ENCODE measurements at places on chromosomes 7 and 10.

DNA sequence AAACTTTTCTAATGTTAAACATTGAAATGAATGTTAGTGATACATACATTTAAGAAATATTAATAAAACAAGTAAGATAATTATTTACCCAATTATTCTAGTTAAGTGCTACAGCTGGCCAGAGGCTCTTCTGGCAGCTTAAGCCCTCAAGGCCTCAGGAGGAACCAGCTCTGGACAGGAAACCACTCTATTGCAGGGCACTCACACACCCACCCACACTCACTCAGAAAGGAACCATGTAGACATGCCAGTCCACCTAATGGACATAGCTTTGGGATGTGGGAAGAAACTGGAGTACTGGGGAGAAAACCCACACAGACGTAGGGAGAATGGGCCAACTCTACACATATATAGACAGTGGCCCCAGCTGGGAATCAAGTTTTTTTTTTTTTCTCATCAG lies 28.2 kb downstream of the UMAD1 start:
- no peak for DNase-seq

- no peak for DNase-seq
These were observed 219.9 kb upstream of the KMT2E start for GRCh38 chr7:104794154-104794553.

- no peak for DNase-seq
These were observed 73.5 kb downstream of the TBXAS1 start for GRCh38 chr7:139902436-139903102.

GRCh38 chr10:117364110-117364960 lies 10.9 kb downstream of the PDZD8 start:
- DNase-seq: no peak

DNA sequence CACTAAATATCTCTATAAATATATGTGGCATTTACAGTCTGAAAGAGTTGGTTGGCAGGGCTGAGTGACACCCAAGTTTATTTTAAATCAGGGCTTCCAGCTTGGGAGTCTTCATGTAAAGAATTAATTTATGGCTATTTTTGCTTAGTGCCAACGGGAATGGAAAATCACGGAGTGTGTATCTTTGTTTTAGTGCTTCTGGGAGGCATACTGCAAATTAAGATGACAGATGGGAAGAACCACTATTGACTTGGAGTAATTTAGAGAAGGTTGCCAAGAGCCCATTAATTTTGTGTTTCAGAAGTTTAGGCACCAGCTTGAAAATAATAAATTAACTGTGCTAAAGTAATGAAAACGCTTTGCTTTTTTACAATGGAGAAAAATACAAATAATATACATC lies 135.2 kb downstream of the GPR37 start:
- DNase-seq: no peak

DNA sequence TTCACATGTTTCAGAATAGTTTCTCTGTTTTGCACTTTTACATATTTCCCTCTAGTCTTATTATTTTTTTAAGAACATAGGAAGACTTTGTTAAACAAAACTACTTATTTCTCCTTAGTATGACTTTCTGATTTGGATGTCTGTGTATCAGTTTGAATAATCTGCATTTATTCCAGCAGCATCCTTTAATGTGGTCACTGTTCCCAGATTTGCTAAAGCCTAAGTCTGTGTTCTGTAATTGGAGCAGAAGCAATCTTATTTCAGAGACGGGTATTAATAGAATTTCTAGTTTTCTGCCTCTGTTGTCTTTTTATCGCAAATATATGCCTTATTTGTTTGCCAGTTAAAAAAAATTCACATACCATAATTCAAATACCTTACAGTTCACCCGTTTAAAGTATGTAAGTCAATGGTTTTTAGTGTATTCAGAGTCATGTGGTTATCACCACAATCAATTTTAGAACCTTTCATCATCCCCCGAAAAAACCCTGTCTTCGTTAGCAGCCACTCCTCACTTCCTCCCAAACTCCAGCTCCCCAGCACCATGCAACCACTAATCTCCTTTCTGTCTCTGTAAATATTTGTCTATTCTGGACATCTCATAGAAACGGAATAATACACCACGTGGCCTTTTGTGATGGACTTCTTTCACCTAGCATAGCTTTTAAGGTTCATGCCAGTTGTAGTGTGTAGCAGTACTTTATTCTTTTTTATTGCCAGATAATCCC lies 58.7 kb downstream of the INPP5F start:
- no peak for DNase-seq

- peak; percentile 60 for DNase-seq
These were observed 30.8 kb downstream of the SGMS1 start for GRCh38 chr10:50592961-50593418.

DNA sequence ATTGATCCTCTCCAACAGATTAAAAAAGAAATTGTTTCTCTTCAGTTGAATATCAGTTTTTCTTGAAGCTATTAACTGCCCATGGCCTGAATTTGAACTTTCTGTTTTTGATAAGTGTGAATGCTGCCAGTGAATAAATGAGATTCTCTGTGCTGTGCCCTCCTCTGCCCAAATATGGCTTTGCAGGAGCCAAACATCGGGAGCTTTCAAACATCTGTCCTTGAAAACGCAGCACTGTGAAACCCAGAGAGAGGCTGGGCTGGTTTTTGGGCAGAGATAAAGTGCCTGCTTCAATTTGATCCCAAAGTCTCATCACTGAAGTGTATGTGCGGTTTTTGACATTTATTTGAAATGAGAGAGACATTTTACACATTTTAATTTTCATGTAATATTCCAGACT lies 268.3 kb upstream of the SHH start:
- DNase-seq: no peak

DNA sequence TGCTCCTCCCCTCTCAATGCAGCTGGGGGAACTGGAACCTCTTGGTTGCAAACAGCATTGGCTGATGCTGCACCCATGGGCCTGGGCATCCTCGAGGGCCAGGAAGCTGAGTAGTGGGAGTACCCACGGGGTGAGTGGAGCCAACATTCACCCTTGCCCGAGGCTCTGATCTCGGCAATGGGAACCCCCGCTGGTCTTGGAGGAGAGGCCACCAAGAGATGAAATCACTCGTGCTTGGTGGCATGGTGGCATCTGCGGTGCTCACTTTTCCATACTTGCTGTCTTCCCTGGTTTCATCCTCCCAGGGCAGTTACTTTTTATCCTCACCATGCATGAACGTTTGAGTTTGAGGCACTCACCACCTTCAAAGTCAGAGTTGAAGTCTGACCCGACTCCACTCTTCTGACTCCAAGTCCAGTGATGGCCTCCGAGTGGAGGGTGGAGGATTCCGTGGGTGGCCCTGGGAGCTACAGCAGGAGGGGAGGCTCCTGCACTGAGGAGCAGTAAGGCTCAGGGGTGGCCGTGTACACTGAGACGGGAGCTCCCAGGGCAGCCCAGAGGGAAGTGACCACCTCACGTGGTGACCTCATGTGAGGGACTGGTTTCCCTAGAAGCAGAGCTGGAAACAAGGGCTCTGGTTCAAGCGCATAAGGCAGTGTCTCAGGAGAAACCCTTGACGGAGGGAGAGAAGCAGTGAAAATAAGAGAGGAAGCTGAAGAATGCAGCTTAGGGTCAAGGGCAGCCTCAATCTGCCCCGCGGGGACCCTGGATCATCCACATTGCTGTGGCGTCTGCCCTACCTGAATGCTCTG lies 349.1 kb downstream of the TCERG1L start:
- DNase-seq: no peak

DNA sequence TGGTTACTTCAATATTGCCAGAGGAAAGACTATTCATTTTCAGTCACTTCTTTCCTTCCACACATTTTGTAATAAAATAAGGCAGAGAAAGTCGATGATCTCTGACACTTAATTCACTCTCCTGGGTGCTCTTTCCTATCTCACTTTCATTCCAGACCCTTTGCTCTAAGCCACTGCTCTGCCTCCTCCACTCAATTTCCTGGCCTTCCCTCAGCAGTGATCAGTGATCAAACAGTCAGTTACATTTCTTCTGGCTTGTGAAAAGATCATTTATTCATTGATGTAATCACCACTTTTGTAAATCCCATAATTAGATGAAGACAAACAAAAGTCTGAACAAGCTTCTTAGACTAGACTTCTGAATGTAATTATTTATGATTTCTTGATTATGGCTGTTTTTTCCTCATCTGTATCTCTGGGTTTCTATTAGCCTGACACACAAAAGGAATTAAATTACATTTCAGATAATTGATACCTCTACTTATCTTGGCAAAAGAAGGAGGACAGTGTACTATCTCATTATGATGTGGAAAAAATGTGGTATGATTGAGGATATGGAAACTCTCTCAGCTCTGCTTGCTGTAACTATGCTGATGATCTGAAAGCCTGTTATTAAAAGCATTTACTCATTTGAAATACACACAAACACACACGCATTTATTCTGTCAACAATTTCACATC lies 1102.3 kb downstream of the GRM8 start:
- DNase-seq: no peak

DNA sequence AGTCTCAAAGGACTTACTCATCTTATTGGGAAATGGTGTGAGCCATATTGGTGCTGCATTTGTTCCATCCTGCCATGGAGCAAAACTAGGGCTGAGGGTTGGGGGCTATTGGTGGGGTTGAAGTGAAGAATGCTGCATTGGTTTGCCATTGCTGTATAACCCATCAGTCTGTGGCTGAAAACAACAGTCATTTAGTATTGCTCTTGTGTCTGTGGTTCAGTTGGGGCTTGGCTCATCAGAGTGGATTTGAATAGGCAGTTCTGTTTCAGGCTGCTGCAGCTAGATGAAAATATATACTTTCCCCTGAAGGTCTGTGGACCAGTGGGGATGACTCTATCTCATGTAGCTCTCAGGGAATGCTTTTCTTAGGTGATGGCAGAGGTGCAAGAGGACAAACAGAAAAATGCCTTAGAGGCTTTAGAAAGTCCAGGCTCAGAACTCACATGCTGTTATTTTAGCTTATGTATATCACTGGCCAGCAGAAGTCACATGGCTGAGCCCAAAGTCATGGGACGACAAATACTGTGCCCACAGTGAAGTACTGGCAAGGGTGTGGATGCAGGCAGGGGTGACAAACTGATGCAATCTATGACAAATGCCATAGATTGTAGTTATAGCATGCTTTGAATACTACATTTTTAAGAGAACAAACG lies 15.2 kb upstream of the EXOC6 start:
- no peak for DNase-seq

DNA sequence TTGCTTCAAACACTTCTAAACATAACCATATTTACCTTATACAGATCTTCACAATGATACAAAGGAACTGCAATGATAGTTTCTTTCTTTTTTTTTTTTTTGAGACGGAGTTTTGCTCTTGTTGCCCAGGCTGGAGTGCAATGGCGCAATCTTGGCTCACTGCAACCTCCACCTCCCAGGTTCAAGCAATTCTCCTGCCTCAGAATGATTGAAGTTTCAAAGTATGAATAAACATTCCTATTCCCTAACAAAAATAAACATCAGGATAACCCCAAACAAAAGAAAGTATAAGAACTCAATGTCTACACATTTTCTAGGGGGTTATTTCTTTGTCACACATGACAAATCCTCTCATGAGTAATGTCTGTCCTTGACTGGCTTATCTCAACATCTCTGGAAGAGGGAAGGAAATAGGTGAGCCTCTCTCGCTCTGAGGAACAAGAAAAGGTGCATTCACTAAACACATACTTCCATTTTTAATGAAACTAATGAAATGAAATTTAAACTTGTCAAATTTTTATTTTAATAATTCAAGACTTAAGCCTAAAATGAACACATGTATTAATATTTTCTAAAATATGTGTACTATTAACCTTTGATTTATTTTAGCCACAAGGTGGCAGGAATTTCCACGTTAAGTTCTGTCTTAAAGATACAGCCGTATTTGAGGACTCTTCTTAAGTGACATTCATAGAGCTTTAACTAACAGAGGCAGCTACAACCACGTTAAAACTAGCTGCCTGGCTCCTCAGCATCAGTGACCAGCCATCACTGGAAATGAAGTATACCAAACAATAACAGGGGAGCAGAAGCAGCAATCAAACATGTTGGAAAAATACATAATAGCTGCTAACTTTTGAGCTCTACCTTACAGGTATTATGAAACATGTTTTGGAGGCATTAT lies 58.3 kb downstream of the MALSU1 start:
- DNase-seq: peak; percentile 59

DNA sequence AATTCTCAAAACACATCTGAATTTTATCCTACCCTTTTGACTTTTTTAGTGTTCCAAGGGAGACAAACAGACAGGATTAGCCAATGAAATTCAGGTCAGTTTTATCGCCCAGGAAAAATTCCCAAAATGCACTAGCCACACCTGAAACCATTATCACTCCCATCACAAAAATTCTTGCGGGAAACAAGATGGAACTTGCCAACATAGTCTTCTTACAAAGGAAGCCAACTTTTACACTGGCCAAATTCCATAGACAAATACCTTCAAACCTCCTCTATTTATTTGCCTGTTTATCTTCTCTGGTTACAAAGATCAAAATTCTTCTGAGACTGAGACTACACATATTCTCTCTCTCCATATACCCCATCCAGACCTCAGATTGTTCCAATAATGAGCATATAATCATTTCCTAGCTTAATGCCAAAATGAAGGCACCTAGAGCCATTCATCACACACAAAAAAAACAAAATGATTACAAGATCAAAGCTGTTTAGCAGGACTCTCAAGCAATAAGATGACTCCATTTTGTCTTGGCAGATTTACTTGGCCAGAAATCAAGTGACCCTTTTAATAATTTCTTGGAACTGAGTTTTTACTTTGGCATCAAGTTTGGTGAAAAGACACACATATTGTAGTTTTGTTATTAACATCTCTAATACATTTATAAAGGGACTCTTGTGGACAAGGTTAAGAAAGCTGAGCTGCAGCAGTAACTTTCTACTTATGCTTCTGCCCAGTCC lies 30.2 kb downstream of the MET start:
- DNase-seq: no peak
